ENCODE measurements at places on chromosomes 12 and 14.

- DNase-seq = no peak
Observed at GRCh38 chr14:61476754-61477410, 155.5 kb downstream of the PRKCH start.

- no peak for DNase-seq
Observed at GRCh38 chr12:106743270-106743988, 31.1 kb upstream of the RIC8B start.

DNA sequence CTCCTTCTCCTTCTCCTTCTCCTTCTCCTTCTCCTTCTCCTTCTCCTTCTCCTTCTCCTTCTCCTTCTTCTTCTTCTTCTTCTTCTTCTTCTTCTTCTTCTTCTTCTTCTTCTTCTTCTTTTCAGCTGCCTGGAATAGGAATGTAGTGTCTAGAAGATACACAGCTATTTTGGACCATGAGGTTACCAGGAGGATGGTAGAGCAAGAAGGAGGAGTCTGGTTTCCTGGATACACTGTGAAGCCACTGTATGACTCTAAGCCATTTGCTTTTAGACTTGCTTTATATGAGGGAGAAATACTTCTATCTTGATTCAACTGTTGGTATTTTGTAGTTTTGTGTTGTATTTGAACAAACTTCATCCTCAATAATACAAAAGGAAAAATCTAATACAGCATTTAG lies 3.0 kb upstream of the MYBPC1 start:
- DNase-seq = no peak

DNA sequence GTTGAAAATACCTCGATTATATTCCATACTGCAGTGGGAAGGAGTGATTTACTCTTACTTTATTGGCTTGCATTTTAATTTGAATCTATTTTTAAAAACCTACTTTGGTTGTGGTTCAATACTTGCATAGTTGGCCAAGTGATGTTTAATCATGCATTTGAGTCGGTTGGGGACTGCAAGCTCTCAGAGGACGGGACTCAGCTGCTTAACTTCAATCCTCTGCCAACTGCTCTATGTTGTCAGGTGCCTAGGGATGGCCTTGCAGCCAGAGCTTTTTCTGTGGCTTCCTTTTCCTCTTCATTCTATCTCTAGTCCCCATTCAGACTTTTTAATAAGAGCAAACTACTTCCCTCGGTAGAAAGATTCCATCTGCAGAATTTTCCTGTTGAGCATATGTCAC lies 53.4 kb upstream of the KRR1 start:
- DNase-seq = no peak

- no peak for DNase-seq
Observed at GRCh38 chr12:129163861-129164260, 310.6 kb downstream of the GLT1D1 start.

DNA sequence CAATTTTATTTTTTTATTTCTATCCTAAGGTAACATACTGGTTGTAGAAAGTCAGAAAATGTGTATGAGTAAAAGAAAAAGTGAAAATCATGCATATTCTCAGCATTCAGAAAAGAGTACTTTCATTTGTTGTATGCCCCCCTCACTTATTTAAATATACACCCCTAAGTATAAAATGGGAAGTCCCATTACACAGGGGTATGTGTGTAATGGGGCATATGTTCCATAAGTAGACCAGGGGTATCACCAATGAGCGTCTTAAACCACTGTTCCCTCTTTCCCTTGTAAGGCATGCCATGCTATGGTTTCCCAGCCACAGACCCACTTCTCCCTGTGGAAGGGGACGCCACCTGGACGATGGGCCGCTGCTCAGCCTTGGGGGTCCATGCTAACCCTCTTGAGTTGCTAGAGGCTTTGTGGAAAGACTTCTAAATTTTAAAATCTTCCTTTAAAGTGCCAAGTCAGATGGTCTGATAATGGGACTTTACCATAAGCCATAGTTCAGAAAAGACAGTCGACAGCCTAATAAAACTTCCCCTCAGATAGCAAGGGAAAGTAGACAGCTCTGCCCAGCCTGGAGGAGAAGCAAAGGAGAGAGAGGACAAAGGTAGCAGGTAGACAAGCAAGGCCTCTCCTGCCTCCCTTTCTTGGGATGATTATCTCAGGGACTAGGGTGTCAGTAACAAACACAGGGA lies 118.2 kb downstream of the ZFP36L1 start:
- no peak for DNase-seq

DNA sequence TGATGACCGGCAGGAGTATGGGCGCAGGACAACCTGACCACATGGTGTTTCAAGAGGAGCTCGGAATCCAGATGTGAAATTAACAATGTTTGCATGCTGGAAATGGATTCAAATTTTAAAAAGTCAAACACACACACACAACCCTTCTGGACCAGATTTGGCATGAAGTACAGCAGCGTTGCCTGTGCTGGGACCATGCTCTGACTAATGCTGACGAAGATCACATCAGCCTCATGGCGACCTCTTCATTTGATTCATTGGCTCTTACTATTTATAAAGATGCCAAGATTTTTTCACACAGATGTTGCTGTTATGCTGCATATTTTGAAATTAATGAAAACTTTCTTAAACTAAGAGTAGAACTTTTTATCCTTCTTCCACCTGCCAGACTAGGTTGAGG lies 926.6 kb upstream of the TMEM132C start:
- no peak for DNase-seq

DNA sequence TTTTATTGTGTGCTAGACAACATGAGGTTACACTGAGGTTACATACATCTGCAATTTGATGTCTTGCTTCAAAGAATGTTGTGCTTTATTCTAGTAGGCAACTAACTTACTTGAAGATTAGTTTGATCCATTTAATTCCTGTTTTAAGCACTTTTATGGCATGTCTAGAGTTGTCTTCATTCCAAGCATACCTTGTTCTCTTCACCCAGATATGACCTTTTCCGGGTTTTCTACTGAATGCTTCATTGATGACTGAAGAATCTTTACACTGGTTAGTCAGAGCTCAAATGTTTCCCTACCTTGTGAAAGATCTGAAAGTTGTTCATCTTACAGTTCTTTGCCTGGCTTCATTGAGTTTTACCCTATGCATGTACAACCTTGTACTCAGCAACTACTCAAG lies 274.0 kb upstream of the KITLG start:
- DNase-seq = no peak

GRCh38 chr12:104730763-104731162 lies 227.3 kb downstream of the SLC41A2 start:
- DNase-seq = no peak

DNA sequence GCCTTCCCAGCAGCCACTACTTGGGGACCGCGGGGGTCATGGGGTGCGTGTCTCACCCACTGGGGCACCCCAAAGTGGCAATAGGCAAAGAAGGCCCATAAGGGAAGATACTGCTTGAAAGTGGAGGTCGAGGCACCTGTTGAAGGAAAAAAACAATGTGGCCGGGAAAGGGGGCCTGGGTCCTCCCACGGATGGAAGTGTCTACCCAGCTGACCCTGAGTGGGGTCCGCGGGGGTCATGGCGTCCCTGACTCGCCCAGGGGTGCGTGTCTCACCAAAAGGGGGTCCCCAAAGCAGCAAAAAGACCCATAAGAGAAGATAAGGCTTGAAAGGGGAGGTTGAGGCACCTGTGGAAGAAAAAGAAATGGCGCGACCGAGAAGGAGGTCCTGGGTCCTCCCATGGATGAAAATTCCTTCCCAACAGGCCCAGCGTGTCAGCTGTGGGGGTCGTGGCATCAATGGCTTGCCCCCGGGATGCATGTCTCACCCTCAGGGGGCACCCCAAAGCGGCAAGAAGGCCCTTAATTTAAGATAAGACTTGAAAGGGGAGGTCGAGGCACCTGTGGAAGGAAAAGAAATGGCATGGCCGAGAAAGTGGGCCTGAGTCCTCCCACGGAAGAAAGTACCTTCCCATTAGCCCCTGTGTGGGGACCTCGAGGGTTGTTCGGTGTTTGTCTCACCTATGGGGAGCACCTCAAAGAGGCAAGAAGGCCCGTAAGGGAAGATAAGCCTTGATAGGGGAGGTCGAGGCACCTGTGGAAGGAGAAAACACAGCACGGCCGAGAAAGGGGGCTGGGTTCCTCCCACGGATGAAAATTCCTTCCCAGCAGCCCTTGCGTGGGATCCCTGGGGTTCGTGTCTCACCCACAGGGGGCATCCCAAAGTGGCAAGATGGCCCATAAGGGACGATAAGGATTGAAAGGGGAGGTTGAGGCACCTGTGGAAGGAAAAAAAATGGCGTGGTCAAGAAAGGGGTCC lies 266.0 kb downstream of the ALG10 start:
- DNase-seq = no peak

DNA sequence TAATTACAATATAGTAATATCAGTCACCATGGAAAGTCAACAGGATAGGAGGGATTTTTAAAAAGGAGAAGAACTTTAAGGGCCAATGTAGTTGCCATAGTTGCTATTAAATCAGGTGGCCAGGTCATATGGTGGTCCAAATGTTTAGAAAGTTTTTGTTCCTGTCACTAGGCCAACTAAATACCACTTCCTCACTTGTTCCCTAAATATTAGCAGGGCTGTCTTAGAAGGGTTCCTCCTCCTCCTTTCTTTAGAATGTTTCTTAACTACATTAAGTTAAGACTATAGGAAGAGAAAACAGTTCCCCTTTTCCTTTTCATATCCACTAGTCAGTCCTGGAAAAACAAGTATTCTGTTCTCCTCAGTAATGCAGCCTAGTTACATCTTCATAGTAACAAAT lies 50.3 kb downstream of the MON2 start:
- no peak for DNase-seq

DNA sequence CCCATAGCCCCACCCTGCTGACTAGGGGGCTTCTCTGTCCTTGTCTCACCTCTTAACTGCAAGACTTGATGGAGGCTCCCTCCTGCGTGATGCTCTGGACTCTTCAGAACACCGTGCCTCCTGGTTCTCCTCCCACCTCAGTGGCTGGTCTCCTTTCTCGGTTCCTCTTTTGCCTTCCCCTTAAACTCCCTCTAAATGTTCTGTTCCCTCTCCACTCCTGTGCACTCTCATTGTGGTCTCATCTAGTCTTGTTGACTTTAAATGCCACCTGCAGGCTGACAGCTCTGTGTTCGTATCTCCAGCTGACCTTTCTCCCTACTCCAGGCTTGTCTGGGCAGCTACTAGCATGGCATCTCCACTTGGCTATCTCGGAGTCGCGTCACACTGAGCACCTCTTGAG lies 28.3 kb downstream of the DYNC1H1 start:
- no peak for DNase-seq

DNA sequence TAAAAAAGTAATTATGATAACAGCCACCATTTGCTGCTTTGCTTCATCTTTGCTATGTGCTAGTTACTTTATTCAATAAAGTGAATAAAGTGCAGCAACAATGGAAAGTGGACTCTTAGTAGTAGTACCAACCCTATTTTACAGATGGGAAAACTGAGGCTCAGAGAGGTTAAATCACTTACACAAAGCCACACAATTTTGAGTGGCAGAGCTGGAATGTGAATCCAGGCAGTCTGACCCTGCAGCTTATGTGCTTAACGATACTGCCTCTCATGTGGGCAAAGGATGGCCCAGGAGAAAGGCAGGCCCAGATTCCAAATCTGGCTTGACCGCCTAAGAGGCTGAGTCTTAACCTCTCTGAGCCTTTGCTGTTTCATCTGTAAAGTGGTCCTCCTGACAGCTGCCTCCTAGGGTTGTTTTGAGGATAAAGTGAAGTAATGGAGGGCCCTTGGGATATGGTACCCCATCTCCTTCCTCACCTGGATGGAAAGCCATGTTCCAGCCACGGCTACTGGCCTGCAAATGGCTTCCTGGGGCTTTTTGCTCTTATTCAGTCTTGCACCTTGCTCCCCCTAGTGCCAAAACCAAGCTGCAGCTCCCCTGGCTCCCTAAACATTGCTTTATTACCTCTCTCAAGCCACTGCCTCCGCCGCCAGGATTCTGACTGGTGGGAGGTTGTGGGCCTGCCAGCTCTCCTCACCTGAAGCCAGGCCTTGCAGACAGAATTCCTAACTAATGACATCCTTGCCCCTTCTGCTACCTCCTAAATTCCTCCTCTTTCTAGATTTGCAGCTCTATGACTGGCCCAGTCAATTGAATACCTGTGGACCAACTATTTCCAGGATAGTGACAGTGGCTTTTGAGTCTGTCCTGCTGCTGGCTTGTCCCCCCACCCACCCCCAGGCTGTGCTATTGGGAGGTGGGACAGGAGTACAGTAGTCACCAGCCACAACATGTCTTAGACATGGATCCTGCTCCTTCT lies 283.3 kb upstream of the PWP1 start:
- DNase-seq = no peak
